ENCODE measurements at places on chromosomes 11 and 22.

DNA sequence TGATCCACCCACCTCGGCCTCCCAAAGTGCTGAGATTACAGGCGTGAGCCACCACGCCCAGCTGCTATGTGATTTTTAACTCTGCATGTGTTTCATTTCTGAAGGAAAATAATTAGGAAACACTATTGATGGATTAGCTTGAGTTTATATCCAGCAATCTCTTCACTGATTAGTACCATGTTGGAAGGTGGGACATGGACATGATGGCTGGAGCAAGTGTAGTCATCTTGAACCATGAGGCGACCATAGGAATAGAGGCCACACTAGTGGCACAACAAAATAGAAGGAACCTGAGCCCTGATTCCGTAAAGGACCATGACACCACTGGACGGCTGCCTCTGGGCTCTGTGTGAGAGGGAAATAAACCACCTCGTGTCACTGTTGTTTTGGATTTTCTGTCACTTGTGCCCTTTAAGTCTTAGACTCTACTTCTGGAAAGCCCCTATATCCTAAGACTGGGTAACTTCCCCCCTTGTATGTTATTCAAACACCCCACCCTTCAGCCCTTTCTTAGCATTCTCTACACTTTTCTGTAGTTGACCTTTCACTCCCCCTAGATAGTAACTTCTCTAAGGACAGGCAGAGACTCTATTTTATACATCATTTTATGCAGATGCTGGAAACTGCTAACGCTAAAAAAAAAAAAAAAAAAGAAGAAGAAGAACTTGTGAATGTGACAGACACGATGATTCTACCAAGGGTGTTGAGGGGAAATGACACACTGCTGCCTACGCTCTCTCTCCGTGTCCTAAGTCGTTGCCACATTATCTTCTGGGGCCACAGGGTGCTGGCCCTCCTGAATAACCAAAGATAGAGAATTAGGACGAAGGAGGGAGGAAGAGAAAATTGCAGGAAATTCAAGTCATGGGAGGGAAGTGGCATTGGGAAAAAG, 2.7 kb upstream of the VPS37C start:
- no peak for DNase-seq

DNA sequence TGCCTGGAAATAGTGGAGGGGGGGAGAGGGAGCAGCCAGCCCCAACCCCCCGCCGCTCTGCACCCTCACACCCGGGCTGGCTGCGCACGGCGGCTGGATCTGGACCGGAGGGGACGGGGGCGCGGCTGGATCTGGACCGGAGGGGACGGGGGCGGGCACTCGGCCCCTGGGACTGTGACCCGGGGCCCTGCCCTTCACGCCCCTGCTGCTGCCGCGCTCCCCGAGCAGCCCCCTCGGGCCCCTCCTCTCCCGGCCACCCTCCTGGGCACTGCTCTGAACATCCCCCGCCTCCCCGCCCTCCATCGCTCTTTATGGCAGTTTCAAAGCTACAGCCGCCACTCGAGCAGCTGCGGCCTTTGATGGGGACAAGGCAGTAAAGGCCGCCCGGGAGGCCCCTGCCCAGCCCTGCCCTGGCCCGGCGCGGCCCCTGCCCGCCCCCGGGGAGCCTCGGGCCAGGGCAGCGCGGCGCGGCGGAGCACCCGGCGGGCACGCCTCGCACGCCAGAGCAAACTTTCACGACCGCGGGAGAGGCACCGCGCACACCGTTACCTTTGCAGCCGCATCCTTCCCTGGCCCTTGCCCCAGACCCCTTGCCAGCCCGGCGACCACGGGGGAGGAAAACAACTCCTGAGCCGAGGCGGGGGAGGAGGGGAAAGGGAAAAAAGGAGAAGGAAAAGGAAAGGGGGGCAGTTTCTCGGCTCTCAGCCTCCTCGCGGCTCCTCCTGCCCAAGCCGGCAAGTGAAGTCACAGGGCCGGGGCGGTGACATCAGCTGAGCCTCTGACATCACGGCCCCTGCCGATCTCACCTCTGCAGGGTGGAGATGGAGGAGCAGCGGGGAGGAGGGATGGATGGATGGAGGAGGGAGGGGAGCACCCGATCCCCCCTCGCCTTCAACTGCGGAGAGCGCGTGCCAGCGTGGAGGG, 13.1 kb upstream of the TCF20 start:
- DNase-seq = peak; percentile 65

DNA sequence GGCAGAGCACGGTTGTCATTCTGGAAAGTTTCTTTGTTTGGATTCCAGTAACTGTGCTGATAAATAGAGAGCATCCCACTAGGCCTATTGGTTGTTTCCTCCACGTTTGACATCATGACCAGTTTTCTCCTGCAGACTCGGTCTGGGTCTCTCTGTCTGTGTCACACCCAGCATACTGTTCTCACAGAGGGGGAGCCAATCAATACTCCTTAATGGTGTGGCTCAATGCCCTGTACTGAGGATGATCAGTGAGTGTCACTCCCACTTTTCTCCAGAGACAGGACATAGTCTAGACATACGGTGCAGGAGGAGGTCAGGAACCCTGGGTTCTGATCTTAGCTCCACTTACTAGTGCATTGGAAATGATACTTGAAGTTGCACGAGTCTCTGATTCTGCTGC, 88.2 kb upstream of the BLID start:
- no peak for DNase-seq

DNA sequence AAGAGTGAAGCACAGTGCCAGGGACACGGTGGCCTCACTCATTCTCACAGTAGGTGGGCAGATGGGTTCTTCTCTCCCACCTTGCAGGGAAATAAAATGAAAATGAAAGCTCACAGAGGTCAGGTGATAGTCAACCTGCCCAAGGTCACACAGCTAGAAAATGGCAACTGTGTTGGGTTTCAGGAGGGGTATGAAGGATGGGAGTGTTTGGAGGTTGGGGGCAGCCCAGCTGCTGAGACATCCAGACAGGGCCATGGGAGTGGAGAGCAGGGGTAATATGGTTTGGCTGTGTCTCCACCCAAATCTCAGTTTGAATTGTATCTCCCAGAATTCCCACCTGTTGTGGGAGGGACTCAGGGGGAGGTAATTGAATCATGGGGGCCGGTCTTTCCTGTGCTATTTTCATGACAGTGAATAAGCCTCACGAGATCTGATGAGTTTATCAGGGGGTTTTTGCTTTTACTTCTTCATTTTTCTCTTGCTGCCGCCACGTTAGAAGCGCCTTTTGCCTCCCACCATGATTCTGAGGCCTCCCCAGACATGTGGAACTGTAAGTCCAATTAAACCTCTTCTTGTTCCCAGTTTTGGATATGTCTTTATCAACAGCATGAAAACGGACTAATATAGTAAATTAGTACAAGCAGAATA, 247.0 kb downstream of the TENM4 start:
- DNase-seq = no peak

DNA sequence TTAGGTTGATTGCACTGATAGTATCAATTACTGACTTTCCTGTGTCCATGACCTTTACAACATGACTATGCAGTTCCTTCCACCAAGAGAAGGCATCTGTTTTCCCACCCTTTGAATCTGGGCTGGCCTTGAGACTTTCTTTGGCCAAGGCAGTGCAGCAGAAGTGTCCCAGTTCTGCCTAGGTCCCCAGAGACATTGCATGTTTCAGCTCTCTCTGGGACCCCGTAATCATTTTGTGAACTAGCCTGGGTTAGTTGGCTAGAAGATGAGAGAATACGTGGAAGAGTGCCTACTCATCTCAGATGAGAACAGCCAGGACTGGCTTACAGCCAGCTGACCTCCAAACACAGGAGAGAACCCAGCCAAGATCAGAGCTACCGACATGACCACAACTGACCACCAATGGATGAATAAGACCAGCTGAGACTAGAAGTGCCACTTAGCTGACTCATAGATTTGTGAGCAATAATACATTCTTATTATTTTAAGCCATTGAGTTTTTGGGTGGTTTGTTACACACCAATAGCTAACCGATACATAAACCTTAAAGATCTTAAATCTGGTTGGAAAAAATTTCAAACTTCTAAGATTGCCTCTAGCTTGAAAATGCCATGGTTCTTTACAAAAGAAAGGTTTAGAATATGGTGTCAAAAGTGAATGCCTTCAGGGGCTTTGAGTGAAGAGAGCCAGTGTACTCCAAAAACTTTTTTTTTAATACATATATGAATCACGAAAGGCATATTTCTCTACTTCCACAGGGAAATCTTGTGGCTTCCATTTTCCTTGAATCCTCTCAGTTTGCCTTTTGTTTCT, 145.2 kb downstream of the FBXO7 start:
- DNase-seq = no peak

DNA sequence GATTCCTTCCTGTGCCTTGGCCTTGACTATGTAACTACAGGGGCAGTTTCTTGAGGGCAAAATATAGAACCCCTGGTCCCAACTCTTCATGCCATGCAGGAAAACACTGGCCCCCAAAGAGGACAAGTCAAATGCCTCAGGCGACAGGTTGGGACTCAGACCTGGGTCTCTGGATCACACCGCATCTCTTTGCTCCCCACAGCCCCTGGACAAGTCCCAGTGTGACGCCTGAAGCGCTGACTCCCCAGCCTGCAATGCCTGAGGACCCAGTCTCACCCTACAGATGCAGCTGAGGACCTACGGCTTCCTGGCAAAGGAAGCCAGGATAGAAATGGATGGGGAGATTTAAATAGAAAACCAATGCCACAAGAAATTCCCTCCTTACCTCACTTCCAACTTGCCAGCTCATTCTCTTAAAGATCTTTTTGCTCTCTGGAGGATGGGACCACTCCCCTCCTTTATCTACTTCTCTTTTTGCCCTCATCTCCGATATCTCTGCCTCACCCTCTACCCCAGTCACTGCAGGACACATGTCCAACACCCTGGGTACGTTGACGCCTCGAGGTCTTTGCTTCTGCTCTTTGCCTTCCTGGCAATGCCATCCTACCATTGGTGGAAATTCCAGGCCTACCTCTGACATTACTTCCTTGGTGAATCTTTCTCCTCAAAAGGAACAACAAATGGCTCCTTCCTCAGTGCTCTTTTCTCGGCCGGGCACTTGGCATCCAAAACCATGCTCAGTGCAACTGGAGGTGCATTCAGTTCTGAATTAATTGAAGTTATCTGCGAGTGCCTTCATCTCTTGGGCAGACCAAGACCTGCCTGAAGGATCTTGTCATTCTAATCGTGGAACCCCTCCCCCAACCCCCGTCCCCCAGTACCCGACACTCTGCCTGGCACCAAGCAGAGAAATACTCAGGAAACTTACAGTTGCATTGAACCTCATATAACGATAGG, 2.0 kb upstream of the PRDM11 start:
- no peak for DNase-seq

- DNase-seq = no peak
Observed at GRCh38 chr22:41745968-41746367, 46.7 kb downstream of the MEI1 start.

DNA sequence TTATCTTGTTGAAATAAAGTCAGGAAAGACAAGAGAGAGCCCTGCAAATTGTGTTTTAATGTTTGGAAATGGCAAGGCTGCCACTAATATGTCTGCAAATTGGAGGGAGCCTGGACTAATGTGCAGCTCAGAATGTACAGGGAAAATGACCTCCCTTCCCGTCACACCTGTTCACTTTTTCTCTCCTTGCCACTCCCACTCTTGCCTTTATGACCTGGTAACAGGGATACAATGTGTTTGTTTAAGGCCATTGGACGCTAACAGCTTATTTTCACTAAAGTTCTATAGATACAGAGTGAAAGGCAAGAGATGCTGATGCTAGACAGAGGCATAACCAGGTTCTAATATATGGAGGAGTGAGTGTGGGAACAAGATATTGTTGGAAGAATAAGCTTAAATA, 203.9 kb downstream of the RAB38 start:
- DNase-seq = no peak

DNA sequence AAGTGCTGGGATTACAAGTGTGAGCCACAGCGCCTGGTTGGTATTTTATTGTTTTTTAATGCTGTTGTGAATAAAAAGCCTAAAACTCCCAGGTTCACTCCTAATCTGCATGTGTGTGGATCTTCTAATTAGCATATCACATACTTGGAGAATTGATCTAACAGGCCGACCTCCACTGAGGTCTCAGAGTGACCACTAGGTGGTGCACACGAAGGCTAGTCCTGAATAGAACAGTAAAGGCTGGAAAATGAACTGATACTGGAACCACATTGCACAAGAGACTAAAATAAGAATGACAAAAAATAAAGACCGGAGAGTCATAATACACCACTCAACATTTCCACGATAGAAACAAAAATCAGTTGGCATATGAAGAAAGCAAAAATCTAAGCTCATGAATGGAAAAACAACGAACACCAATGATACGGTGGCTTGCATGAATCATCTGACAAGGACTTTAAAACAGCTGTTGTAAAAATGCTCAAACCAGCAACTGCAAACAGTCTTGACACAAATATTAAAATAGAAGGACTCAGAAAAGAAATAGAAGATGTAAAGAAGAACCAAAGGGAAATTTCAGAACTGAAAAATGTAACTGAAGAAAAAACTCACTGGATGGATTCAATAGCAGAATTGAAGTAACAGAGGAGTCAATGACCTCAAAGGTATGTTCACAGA, 19.2 kb downstream of the PIM3 start:
- no peak for DNase-seq

GRCh38 chr11:20031155-20032001, 128.9 kb downstream of the DBX1 start:
- DNase-seq = no peak

GRCh38 chr11:8638300-8638699, 44.2 kb downstream of the TRIM66 start:
- DNase-seq = no peak

GRCh38 chr11:71238285-71238875, 14.0 kb downstream of the SHANK2 start:
- no peak for DNase-seq

DNA sequence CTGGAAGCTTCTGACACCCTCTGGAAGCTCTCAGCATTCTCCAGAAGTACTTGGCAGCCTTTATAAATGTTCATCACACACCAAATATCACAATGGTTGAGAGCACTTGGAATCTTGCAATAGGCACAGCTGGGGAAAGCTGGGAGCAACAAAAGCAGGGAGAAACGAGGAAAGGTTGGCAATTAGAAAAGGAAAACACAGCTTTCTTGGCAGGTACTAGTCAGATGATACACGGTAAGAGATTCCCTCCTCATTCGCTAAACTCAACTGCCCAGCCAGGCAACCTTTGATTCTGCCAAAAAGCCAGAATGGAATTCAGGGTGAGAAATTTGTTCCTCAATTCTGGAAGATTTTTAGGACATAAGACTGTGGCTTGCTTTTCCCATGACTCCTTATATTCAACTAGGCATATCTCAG, 576.9 kb upstream of the ANO5 start:
- no peak for DNase-seq

DNA sequence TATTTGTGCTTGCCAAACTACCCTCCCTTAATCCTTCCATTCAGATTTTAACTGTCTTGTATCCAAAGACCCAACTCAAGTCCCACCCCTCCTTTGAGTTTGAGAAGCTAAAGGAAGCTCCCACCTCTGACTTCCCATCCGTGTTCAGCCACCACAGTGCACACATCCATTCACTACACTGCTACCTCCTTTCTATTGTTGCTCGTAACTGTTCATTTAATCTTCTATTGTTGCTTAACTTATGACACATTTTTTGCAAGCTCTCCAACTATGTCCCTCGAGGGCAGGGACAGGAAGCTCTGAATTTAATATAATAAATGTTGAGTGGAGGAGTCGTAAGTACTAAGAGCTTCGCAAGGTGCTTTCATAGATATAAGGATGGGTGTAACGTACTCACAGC, 10.4 kb downstream of the LARGE1 start:
- DNase-seq = no peak

GRCh38 chr11:116984186-116984585, 114.0 kb downstream of the SIK3 start:
- no peak for DNase-seq

GRCh38 chr11:70799386-70799785, 401.1 kb downstream of the CTTN start:
- DNase-seq = no peak

Measured in neural crest cell (in vitro differentiated cells).